Activated CD4-positive, CD25-positive, alpha-beta regulatory T cell treated with anti-CD3 and anti-CD28 coated beads, Interleukin-2, amount 50 U/mL, for 24 hours (primary cell): ENCODE measurements at places on chromosomes 5 and 9.

- ATAC-seq = no peak
Observed at GRCh38 chr5:83518319-83519061, 46.9 kb downstream of the VCAN start.

DNA sequence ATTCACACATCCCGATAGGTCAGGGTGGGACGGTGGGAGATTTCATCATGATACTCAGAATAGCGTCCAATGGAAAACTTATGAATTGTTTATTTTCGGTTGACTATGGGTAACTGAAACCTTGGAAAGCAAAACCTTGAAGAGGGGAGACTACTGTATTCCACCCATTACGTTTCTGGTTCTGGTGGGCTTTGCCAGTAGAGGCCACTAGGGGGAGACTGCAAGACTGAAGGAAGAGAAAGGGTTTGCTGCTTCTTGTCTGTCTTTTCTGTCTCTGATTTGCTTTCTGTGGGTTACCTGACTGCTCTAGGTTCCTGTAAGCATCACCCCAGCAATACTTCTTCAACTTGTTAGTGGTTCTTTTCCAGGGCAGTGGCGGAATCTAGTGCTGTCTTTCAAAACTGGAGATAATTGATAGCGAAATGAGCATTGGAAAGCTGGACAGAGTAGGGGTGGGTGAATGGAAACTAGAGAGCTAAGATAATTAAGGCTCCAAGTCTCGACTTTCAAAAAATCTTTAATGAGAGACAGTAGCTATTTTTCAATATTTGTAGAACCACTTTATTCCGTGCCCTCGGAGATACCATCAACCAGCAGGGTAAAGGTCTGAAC is 27.0 kb downstream of the GRIN3A start:
- ATAC-seq = no peak

DNA sequence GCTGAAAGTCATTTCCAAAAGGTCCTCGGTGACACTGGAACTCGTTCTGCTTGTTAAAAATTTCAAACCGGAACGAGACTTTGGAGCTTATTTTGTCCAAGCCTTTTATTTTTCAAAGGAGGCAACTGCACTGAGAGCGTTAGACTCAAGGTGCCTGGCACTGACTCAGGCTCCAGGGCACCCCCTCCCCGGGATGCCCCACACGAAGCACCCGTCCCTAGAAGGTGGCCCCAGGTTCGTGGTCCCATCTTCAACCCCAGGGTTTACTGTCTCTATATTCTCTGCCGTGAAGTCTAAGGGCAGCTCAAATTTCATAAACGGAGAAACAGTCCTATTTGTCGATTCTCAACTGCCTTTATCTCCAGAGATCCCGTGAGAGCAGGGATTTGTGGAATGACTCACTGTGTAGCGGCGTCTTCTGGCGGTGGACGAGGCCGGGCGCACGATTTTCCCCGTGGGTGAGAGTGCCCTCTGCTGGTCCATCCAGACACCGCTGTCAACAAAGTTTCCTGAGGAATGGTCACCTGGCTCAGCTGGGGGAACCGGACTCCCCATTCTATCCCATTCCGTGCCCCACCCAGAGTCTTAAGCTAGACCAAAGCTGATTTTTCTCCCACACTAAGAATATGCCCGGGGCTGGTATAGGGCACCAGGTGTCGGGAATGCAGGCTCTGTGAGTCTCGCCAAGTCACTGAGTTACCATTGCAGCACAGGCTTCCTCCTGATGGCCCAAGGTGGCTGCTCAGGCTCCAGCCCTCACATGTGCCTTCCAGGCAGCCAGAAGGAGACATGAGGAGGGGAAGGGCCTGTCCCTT is 27.1 kb upstream of the SLC6A19 start:
- no peak for ATAC-seq

GRCh38 chr5:124052201-124052600 is 540.2 kb downstream of the CSNK1G3 start:
- no peak for ATAC-seq

GRCh38 chr5:98941131-98941883 is 12.5 kb upstream of the CHD1 start:
- ATAC-seq = no peak

DNA sequence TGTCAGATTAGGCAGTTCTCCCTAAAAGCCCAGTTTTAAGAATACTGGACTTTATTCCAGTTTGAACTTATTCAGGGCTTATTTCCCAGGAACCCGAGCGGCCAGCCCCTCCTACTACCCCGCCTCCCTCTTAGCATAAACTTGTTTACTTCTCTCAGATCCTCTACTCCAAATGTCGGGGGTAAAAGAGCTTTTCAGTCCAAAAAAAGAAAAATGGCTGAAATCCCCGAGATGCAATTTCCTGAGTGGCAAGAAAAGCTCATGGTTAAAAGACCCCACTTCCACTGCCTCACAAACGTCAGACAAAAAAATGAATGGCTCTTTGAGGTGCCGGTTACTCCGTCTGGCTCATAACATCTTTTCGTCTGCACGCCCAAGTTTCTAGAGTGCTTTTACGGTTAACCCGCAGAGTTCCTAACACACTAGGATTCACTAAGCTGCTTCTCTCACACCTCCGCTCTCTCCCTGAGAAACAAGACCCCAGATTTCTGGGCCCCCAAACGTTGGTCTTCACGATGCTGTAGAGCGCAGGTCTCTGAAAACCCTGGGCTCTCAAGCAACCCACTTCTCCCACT is 402 bp downstream of the BRD8 start:
- no peak for ATAC-seq

DNA sequence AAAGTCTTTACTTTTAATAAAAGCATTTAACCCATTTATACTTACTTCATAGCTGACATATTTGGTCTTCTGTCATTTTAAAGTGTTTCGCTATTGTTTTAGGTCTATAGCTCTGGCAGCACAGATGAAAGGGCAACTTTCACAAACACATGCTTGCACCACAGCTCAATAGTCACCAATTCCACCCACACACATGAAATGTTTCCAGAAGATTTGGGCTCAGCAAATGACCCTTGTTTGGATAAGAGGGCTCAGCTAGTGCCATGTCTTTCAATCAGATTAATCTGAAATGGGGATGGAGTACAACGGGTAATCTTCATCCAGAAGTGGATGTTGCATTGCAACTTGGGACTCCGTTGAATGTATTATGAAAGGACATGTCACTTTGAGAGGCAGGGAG is 176.0 kb downstream of the FGF18 start:
- no peak for ATAC-seq

- ATAC-seq = no peak
Observed at GRCh38 chr5:16916262-16916878, 19.7 kb downstream of the MYO10 start.

GRCh38 chr9:92669527-92669889 is 423 bp downstream of the IPPK start:
- ATAC-seq = peak; percentile 6

DNA sequence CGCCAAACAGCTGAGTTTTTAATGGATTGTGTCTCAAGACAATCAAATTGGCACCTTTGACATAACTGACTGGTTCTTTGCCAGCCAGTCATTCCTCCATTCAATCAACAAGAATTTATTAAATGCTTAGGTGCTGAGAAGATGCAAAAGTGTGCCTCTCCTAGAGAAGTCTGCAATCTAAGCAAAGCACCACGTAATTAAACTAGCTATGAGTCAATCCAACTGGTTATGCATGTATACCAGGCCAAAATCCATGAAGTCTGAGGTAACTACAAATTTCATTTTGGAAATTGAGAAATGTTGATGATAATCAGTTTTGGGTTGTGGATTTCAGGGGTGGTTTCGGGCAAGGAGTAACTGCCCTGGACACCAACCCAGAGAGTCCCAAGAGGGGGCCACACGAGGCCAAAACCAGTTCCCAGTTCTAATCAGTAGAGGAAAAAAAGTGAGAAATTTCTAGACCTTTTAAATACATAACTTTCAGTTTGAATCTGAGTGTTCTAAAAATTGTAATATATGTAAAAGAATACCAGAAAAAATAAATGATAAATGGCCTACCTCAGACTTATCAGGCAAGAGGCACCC is 92.6 kb downstream of the EFNA5 start:
- no peak for ATAC-seq

DNA sequence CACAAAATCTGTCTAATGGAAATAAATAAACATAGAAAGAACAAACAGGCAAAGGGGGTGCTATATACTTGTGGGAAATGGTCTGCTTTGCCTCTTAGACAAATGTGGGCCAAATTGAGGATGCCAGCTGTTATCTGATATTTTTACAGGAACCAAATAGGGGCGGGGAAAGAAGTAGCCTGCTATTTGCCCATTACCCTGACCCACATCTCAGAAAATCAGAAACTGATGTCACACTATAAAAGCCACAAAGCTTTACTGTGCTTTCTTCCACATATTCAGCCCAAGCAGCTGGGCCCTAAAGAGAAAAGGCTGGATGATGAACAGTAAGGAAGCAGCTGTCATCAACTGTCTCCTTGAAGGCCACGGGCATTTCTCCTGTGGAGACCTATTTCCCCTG is 97.3 kb downstream of the ELAVL2 start:
- no peak for ATAC-seq

DNA sequence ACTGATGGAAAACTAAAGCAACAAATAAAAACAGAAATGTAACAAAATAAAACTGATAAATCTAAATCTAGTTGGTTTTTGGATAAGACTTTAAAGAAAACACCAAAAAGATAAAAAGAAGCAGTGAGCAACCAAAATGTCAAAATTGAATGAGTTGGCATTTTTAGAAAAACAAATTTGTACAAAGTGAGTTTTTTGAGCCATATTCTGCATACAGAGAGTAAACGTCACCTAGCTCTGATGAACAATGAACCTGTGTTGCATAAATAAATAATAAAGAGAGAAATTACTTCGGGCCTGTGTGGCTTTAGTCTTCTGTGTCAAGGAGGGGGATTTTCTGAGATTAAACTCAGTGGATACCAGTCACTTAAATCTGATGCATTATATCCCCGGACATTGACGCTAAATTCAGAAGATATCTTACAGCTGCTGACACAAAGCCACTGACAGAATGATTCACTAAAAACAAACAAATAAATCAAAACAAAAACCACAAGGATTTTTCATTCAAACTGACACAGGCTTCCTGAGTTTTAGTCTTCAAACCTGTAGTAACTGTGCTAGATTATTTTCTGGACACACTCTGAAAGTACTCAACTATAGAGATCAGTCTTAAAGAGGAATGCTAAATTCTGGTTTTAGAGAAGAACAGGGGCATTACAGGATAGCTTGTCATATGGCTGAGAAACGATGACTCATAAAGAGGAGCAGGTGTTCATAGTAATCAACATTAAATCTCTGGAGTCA is 403.5 kb upstream of the ST8SIA4 start:
- no peak for ATAC-seq

DNA sequence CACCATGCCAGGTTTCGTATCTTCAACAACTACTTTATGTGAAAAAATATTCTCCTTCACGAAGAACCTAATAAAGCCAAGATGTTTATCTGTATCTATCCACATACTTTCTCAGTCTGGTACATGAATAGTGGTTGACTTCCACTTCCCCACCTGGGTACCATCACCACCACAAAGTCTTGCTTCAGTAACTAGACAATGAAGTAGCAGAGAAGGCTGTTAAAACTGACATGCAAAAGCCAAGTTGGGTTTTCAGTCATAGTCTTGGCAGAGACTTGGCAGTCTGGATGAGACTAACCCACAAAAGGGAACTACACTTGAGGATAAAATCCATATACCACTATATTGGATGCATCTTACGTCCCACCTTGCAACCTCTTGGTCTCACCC is 5.0 kb downstream of the P4HA2 start:
- ATAC-seq = no peak

DNA sequence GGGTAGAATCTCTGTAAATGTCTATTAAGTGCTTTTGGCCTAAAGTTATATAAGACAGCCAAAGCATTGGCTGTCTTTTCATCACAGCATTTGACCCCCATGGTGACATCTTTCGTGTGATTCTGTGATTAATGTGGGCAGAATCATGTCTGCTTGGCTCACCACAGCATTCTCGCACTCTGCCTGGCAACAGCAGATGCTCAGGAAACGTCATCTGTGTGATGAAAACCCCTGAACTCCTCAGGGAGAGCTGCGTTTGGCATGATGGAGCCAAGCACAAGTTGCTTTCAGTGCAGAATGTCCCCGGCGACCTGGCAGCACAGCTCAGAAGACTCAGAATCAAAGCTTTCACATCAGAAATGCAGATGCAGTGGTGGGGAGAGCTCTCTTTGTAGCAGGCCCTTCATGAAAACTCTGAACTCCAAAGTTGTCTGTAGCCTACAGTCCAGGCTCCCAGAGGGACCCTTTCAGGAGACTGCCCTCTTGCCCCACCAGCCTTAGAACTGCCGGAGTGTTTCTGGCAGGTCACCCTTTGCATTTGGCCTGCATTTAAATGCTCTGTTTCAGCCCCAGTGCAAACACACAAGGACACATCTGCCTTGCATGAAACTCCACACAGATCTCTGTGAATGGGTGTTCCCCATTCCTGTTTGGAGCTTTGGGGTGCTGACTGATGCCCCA is 155.6 kb upstream of the PANK3 start:
- no peak for ATAC-seq

DNA sequence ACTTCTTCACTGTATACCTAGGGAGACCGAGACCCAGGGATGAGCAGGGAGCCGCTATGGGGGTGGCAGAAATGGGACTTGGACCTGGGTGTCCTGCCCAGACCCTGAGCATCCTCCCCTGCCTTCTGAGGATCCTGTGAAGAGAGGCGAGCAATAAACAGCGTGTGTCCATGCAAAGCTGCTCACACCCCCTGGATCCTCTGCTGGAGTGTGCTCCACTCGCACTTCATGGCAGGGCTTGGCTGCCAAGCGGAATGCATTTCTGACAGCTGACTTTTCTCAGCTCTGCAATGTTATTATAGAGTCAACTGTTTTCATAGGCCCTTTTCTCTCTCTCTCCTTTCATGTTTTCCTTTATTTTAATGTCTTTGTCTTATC is 31.0 kb upstream of the ALDH1B1 start:
- ATAC-seq = no peak

DNA sequence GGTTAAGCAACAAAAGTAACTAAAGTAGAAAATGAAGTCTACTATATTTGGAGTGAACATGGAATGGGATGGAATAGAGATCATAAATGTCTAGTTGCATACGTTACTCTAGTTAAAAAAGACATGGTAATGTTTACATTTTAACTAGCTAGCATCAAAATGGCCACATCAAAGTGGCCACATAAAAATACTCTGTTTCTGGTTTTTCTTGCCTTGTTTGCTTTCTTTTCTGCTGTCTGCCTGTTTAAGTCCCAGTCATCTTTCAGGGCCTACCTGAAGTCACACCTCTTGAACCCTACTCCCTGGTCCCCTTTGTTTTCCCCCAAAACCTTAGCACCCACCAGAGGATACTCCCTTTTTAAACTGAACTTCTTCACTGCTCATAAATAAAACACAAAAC is 6.4 kb upstream of the KIF2A start:
- peak; percentile 53 for ATAC-seq
